ENCODE measurements at places on chromosomes 5 and 9.

DNA sequence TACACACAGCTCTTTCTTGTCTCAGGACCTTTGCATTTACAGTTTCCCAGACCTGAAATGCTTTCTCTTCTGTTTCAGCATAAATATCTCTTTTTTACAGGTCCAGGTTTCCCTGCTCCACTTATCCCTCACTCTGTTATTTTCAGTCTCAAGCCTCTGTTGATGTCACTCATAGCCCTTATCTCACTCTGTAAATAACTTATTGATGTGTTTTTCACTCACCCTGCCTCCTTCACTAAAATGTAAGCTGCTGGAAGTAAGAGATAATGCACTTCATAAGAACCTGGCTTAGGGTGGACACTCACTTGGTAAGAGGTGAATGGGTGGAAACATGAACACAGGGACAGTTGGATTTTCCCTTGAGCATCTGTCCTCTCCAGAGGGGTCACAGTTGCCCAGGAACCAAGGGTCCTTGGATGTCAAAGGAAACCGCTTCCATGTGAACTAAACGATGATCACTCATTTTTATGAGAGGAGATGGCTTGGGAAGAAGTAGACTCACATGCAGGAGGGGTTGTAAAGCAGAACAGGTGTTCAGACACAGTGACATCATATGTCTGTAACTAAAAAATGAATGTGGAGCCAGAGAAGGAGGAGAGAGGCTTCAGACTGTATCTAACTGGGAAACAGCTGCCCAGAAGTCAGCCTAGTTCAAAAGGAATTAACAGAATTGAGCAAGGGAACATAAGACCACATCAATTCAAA is 5.5 kb upstream of the HTR4 start:
- DNase-seq: no peak

GRCh38 chr9:121682926-121683515 is 31.6 kb downstream of the DAB2IP start:
- no peak for DNase-seq

- no peak for DNase-seq
These were observed 6.2 kb upstream of the SCAMP1 start for GRCh38 chr5:78354066-78354670.

GRCh38 chr9:125919565-125919964 is 172.4 kb downstream of the PBX3 start:
- DNase-seq: no peak

- no peak for DNase-seq
These were observed 304.2 kb downstream of the ENC1 start for GRCh38 chr5:74336297-74336696.

DNA sequence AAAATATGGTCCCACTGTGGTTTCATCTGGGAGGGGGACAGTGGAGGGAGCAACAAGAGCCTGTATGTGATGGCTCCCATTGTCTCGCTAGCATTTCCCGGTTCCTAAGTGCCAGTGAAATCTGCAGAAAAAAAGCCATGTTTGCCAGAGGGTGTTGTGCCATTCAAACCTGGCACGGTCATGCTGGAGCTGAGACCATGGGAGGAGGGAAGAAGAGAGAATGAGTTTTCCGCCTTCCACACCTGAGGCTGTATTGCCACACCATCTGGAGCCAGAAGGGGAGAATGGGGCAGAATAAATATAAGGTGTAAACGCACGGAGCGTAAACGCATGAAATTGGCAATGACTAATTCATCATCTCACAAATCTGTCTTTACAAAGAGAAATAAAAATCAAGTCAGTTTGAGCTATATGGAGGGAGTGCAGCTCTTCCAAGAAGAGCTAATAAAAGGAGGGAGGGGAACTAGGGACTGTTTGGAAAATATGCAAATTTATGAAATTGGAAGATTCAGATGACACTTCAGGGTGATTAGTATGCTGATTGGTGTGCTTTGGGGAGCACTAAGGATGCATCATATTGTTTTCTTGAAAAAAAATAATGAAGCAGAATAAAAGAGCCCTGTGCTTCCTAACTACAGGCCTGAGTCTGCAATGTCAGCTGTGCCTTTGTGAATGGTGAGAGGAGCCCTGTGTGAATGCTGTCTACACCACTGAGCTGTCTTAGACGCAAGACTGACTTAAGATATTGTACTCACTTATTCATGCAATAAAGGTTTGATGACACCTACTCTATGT is 237.9 kb downstream of the NSG2 start:
- DNase-seq: no peak

DNA sequence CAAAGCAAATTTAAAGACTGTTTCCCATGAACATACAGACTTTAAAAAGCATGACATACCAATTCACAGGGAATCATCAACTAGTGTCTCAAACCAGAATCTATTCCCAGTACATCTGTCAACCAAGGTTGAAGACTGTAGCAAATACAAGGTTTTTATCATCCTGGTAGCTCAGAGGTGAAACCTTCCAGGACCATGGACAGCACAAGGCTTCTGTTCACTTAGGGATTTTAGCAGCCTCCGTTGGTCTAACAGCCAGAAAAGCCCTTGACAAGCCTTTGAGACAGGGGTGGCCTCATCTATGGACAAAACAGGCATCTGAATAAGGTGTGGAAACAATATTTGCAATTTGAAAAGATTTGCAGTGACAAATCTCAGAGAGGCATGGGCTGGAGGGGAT is 119.0 kb downstream of the TRIM32 start:
- DNase-seq: no peak

DNA sequence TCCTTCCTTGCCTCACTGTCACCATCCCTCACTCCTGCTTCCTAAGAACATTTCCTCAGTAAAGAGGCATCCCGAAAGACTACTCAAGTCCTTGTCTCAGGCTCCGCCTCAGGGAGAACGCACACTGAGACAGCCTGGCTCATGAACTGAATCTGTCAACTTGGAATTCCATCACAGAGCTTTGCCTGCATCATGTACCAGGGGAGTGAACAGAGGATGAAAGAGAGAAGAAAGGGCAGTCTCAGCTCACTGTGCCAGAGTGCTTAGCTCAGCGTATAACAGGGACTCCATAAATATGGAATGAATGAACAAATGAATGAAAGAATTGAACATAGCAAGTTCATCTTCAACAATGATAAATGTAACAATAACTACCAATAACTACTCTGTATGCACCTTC is 68.7 kb upstream of the SLC1A3 start:
- DNase-seq: no peak

- DNase-seq: no peak
These were observed 218.9 kb downstream of the TARS1 start for GRCh38 chr5:33659526-33660169.
